Renal cortex interstitium (tissue), 15 donors: ENCODE measurements at places on chromosomes 3 and 15.

GRCh38 chr3:46406788-46407611 lies at the start of the genes CCR5AS and CCRL2:
TSS of gene CCR5AS (minus strand) at chr3:46407066.
TSS of gene CCRL2 (plus strand) at chr3:46407259. CDS start at chr3:46408080, 821 bp downstream.
- no peak for DNase-seq

- DNase-seq, result no peak
Measured at GRCh38 chr3:72161881-72162595, 377.1 kb upstream of the PROK2 start.

DNA sequence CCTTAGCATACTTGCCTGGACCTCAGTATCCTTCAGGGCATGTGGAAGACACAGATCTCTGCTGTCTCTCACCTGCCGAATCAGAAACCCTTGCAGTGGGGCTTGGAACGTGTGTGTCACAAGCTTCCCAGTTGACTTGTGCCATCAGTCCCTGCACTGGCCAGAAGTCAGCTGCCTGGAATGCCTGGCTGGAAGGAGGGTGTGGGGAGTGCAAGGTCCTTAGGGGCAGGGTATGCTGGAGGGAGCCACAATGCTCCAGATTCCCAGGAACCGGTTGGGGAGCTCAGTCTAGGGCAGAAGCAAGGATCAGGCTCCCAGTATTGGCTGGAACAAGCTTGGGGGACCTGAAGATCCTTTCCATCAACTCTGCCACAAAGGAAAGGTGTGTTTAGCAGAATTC lies 27.1 kb downstream of the SPSB4 start:
- no peak for DNase-seq

GRCh38 chr3:20637729-20638128 lies 451.7 kb upstream of the SGO1 start:
- no peak for DNase-seq

GRCh38 chr15:70956201-70956995 lies 63.8 kb downstream of the LRRC49 start:
- no peak for DNase-seq

GRCh38 chr15:33448961-33449606 lies 138.3 kb downstream of the RYR3 start:
- no peak for DNase-seq

GRCh38 chr3:99974989-99975388 lies 139.3 kb downstream of the FILIP1L start:
- DNase-seq, result no peak

DNA sequence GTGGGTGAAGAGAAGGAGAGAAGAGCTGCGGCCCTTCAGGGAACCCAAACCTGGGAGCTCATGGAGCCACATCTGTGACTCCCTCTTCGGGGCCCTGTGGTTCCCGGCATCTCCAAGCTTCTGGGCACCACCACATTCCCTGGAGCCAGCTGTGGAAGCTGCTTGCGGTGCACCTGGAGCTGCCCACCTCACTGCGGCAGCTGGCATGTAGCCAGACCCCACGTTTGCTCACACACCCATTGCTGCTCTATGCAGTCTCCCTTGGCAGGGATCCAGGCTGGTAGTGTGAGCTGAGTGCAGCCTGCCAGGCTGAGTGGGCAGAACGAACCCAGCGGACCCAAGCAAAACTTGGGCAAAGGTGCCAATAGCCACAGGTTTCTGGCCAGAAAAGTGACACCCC lies 16.8 kb upstream of the PLA2G4E start:
- no peak for DNase-seq

DNA sequence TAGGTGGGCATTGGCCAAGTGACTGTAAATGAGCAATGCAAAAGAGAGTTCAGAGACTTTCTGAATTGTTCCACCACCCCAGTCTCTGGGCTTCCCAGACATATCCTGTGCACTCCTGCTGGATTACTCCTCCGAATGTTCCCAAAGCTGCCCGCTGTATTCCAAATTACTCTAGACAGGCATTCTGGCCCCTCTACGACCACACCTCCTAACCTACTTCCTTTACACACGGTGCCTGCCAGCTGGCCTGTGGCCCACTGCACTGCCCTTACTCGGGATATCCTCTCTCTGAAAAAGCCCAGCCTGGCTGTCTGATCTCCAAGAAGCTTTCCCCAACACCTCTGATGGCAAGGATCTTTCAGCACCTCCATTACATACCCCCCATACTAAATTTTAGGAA lies 66.6 kb downstream of the DUT start:
- DNase-seq, result no peak

GRCh38 chr15:25062551-25063430 lies 108.0 kb downstream of the SNRPN start:
- DNase-seq, result no peak

DNA sequence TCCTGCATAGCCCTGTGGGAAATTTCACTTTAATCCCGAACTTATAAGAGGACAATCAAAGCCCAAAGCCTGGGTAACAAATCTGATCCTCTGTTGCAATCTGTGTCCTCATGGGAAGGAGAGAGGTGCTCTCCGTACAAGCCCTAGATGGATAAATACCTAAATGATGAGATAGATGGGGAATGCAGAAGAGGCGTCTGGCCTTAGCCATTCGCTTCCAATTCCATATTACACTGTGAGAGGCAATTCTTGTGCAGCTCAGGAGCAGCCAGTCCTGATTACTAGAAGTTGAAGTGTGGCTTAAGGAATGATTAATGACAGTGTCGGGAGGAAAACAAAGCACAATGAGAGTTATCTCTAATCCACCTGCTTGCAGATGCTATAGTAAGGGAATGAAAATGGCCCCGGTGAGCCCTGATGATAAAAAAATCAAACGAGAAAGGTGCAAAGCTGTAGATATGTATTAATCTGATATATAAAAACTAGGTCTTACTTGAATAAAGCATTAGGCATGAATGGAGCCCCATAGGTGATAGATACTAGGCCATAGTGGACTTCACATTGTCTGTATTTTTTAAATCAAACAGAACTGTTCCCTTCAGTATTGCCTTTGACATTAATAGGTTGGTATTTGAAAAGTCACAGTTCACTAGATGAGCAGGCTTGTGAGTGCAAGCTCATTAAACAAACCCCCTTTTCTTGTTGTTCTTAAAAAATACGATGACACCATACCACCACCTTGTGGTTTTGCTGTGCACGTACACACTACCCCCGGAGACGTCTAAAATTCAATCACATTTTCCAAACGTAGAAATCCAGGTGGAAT lies 54.2 kb upstream of the TMCO5A start:
- DNase-seq, result no peak

DNA sequence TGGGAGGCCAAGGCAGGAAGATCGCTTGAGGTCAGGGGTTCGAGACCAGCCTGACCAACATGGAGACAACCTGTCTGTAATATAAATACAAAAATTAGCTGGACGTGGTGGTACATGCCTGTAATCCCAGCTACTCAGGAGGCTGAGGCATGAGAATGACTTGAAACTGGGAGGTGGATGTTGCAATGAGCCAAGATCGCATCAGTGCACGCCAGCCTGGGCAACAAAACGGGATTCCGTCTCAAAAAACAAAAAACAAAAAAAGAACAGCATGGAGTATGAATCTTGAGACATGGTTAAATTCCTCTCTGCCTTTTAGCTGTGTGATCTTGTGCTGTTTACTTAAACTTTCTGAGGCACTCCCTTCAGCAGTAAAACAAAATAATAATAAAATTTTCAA lies 244.9 kb downstream of the FGF12 start:
- no peak for DNase-seq

DNA sequence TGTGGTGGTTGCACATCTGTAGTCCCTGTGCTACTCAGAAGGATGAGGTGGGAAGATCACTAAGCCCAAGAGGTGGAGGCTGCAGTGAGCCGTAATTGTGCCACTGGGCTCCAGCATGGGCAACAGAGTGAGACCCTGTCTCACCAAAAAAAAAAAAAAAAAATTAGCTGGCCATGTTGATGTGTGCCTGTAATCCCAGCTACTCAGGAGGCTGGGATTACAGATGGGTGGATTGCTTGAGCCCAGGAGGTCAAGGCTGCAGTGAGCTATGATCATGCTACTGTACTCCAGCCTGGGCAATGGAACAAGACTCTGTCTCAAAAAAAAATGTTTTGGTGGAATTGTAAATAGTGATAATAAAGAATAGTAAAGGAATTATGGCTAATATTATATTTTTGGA lies 9.9 kb downstream of the ATRIP start:
- DNase-seq, result no peak

GRCh38 chr15:41851755-41852370 lies 13.2 kb downstream of the PLA2G4B start:
- no peak for DNase-seq

- DNase-seq, result no peak
Measured at GRCh38 chr3:16364323-16364722, 99.3 kb downstream of the OXNAD1 start.

DNA sequence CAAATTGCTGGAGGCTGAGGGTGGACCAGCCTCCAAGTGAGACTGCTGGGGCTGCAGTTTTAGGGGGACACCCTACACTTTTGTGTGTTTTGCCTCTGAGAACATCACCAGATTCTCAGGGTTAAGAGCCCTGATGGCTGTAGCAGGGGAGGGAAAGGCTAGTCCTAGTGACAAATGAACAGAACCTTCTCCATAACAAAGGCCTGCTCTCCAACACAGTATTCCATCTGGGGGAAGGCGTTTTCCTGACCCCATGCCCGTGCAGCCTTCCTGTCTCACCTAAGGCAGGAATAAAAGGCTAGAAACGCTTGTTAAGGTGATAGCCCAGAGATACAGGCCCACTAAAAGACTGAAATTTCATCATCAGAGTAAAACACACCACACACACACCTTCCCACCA lies 50.2 kb upstream of the NSMCE3 start:
- no peak for DNase-seq

- no peak for DNase-seq
Measured at GRCh38 chr3:179513862-179514261, 48.9 kb upstream of the ACTL6A start.

DNA sequence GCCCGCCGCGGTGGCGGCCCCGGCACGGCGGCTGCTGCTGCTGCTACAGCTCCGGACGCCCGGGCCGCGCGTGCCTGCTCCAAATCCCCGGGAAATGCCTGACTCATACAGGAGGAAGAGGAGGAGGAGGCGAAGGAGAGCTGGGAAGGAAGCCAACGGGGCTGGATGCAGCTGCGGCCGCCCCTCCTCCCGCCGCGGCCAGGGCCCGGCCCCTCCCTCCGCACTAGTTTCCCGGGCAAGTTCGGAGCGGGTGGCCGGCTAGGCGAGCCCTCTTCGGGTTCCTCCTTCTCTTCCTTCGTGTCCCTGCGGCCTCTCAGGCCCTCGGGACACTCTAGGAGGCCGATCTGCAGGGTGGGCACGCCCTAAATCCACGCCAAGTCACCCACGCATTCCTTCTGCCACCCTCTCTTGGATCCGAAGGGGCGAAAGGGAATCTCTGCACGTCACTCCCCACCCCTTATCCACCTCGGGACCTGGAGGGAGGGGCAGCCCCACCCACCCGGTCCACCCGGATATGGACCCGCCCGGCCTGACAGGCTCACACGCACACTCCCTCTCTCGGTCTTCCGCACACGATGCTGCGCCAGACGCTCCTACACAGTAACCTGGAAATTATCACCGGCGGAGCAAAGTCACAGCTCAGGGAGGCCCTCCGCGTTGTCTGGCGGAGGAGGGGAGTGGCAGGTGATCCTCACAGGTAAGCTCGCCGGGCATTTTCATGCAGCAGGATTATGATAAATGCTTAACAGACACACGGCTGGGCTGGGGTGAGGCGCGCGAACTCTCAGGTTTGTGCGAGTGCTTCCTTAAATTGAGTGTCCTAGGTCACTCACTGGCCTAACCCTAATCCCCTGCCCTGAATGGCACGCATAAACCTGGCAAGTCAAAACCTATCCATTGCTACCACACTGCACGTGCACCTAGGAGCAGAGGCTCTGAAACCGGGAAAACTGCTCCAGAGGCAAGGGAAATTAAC lies at the start of the genes OSBPL10 and ZNF860:
Gene OSBPL10 (minus strand): TSS at position 57 of the 976 bp plus-strand sequence. CDS start 83 bp downstream, outside the sequence.
Gene ZNF860 (plus strand): TSS at position 545 of the 976 bp plus-strand sequence. CDS start 7,330 bp downstream, outside the sequence.
- no peak for DNase-seq

- DNase-seq, result no peak
Measured at GRCh38 chr15:87962428-87962827, 294.1 kb downstream of the NTRK3 start.

GRCh38 chr3:14389716-14390115 lies 12.7 kb upstream of the SLC6A6 start:
- DNase-seq, result no peak

DNA sequence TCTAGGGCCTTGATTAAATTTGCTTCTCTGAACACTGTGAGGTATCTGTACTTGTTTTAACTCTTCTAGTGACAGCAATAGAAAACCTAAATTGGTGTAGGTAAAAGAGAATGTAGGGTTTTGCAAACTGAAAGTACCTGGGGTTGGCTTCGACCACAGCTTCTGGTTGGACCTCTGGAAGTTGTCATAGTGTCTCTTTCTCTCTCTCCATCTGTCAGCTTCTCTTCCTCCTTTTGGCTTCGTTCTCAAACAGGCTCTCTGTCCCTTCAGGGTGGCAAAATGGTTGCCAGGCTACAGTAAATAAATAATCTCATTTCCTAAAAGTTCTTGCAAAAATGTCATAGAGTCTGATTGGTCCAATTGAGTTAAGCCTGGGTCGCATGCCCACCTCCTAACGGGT lies 149.3 kb upstream of the CTDSPL start:
- no peak for DNase-seq

- no peak for DNase-seq
Measured at GRCh38 chr15:24761704-24762302, 86.2 kb downstream of the NPAP1 start.

GRCh38 chr3:62370112-62370857 lies 3.1 kb downstream of the FEZF2 start:
- DNase-seq, result no peak

DNA sequence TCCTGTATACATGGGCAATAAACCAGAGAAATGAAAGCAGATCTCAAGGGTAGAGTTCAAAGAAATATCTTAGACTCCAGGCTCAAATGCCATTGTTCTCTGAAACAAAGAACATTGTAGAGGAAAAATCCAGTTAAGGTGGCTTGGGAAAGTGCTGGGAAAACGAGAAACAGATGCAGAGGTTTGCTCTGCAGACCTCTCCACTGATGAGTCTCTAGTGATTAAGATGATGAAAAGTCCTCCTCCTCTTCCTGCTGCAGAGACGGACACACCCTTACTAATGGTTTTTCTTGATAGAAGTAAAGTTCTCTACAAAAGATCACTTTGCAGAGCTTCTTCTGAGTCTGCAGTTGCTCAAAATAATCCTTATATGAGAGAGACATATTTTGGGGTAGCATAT lies 264.7 kb downstream of the GABRG3 start:
- DNase-seq, result no peak

DNA sequence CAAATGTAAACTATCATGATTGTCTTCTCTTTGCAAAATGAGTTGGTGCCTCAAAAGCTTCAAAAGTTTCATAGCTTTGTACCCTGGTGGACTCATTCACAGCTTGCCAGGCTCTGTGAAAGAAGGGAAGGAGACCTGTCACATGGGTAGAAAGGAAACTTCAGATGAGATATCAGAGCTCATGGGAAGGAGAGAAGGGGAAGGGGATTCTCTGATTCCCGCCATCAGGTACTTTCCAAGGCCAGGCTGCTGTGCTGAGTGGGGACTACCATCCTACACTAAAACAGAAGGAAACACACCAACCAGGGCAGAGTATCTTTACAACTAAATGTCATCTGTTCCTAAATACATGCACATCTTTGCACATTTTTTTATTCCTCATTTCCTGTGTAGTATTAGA lies 9.2 kb downstream of the ILDR1 start:
- DNase-seq, result no peak

DNA sequence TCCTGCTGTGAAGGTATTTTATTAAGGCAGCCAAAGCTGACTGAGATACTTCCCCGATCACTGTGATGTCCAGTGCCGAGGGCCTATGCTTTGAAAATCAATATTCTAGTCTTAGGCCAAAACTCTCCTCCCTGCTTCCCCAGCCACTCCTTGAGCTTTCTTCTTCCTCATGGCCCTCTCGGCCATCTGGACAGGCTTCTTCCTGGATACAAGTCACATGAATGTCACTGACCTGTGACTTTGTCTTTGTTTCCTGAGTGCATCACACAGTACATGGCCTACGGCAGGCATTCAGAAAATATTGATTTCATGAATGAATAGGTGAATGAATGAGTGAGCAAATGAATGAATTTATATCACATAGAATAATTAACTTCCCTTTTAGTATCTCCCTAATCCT lies 24.6 kb upstream of the HES1 start:
- no peak for DNase-seq
